ENCODE measurements at places on chromosomes 5 and 9.

GRCh38 chr5:165617491-165617890, 2112.1 kb downstream of the MAT2B start:
- no peak for ATAC-seq

DNA sequence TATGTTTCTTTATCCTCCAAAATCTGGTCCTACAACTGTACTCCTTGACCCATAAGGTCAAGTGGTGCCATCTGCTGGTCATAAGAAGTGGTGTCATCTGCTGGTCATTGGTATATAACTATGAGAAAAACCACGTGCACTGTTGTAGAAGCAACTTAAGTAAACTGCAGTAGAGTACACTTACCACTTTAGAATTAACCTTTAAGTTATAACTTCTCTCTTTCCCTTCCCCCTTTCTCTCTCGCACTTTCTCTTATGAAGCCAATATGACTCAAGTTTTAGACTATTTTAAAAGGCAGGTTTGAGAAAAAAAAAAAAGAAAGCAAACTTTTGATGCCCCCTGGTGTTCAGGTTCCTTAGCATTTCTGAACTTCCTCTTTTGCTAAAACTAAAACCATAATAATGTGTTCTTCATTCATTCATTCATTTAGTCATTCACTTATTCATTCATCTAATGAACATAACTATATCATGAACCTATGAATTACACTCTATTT, 12.8 kb upstream of the MTAP start:
- peak; percentile 95 for ATAC-seq

GRCh38 chr5:38078161-38078560, 180.2 kb upstream of the EGFLAM start:
- no peak for ATAC-seq

DNA sequence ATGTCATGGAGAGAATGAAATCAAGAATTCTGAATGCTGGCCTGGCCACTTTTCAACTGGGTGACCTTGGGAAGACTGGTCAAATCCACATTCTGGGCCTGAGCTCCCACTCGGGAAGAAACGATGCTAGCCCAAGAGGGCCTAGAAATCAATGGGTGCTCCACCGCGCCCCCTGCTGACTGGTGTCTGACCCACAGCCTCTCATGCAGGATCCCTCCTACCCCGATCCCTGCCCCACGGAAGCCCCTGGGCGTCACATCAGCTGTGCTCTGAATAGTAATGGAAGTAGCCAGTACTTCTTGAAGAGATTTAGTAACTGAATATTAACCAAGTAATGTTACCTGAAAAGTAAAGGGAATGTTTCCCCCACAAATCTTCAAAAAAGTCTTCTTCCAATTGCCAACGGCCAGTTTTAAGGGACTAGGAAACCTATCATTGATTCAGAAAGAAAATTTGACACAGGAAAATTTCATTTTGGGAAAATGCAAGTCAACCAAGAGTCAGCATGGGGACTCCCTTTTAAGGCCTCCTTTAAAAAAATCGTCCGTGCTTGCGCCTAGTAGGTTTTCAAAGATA, 43.9 kb downstream of the CRB2 start:
- no peak for ATAC-seq

- no peak for ATAC-seq
These were observed 27.6 kb upstream of the TCF7 start for GRCh38 chr5:134086943-134087305.

GRCh38 chr5:178237431-178238312, 5.1 kb upstream of the PHYKPL start:
- no peak for ATAC-seq

DNA sequence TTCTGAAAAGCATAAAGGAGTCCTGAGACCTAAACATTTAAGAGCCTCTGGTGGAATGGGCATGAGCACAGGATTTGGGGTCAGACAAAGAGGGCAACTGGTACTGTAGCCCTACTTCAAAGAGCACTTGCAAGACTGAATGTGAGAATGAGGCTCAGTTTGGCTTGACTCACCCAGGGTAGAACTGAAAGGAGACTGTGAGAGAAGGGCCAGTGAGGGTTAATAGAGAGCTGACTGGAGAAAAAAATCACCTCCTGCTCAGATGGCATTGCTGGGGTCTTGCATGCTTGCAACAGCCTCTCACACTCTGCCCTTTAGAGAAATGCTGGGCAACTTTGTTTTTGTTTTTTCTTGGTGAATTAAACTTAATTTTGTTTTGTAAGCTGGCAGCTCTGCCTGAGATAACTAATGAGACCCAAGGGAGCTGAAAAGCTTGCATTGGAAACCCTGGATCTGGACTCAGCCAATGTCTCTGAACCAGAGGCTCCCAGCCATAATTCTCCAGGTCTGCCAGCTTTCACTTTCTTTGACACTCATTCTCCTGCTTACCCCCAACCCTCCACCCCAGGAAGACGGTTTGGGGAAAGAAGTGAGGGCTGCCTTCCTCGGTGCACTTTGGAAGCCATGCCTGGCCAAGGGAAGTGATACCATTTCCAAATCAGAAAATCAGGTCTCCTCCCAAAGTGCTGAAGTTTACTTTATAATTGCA, 161.1 kb upstream of the PANK3 start:
- ATAC-seq = no peak

DNA sequence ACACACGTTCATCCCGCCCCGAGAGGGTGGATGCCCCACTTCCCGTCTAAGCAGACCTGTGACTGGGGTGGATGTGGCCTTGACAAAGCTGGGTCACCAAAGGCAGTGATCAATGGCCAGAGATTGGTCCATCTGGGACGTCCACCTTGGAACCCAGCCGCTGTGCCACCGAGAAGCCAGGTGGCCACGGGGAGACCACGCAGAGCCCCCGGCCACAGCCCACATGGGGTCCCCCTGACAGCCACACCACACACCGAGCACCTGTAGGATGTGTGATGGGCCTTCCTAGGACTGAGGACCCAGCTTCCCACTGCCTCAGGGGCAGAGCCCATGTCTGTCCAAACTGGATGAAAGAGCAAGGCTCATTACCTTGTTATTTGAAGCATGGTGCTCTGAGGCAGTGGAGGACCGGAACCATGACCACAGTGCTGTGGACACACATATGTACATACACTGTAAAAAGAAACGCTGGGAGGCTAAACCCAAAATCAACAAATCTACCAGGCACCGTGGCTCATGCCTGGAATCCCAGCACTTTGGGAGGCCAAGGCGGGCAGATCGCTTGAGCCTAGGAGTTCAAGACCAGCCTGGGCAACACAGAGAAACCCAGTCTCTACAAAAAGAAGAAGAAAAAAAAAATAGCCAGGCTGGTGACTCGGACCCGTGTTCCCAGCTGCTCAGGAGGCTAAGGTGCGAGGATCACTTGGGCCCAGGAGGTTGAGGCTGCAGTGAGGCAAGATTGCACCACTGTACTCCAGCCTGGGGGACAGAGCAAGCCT, 50.1 kb downstream of the MRPL36 start:
- ATAC-seq = no peak

DNA sequence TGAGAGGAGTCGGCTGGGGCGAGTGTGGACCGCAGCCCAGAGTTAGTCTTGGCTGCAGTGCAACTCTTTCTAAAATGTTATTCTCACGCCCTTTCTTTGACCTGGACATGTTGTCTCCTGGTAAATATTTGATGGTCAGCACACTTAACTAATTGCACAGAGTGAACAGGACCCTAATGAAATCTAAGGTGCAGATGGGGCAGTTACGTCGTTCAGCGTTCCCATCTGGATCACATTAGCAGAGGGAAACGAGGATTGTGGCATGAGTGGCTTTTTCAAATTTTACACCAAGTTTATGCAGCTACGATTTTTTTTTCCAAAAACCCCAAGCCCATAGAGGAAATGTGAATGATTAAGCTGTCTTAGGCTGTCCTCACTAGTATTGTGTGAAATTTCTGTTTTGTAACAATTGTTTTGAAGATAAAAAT, 483 bp downstream of the C9orf85 start:
- ATAC-seq = no peak

DNA sequence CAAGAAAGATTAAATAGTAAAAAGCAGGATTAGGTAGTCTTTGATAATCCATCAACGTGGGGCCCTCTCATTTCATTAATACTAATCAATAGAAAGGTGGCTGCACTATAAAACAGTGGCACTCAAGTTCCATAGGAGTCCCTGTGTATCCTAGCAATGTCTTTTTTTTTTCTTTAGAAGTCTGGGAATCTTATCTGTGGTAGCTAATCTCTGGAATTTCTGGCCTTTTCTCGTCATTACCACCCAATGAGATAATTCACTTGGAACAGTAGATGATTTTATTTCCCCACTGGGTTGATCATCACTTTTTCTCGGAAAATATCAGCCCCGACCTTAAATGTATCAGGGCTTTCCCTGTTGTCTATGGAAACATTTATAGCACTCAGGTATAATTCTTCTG, 86.8 kb upstream of the CDH6 start:
- no peak for ATAC-seq

DNA sequence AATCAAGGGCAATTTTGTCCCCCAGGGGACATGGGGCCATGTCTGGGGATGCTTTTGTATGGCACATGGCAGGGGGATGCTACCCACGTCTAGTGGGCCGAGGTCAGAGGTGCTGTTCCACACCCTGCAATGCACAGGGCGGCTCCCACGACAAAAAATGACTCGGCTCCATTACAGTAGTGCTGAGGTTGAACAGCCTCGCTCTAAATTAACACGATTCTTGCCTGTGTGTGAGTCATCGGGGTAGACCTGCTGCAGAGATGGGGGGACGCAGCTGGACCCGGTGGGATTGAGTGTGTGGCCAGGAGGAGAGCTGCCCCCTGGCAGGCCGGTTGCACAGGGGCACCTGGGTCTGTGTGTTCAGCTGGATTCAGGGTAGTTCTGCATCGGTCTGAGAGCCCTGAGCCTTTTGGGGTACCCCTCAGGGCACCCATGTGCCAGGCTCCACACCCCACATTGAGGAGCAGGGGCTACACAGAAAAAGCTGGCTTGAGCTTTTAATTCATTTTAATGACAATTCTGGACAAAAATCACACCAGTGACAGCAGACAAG, 20.0 kb upstream of the COL5A1 start:
- ATAC-seq = no peak

DNA sequence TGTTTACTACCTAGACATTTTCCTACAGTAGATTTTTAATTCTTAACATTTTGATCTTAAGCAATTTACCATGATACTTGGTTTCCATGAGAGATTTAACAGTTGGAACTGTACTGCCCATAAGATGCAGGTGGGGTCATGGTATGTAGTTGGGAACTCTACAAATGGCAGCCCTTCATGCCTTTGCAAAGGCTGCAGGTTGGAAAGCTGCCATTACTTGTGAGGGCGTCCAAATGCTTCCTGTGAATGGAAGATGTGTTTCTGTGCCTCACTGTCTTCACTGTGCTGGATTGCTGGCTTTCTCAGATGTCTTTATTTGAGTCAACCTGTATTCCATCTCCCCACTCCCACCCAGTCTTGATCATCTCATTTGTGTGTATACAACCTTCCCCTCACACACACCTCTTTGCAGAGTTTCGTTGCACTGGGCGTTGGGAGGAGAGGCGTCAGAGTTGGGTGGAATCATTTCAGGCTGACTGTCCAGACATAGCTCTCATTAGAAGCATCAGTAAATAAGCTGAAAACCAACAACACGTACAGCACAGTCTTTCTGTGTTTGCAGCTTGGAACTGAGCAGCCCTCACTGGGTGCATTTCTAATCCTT, 14.8 kb upstream of the ABL1 start:
- ATAC-seq = no peak

DNA sequence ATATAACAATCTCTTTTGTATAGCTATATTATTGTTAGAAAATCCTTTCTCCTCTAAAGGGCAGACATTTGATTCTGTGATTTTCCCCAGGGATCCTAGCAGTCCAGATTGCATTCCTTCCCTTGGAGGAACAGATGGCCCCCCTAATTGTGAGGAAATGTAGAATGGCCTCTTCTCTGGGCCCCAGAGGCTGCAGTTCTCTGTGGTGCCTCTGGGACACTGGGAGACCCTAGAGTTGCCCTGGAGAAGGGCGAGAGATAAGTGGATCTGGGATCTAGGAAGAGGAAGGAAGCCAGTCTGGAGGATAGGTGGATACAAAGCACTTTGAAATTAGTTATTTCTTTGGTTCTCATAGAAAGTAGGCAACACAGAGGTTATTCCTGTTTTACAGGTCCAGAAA, 1.9 kb upstream of the HINT2 start:
- no peak for ATAC-seq

DNA sequence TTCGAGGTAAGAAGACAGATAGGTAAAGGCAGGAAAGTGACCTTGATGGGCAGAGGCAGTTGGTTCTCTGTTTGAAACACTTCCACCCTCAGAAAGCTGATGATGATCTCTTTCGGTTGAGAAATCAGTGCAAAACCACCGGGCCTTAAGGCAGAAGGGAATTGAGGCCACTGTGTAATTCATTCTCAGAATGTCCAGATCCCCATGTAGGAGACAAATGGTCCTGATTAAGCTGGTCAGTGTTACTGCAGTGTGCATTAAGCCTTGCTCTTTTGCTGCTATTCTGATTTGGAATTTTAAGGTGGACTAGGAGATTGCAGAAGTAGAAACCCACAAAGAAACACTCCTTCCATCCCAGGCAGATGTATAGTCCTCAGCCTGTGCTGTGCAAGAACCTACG, 255.2 kb downstream of the ARHGAP26 start:
- ATAC-seq = no peak

- no peak for ATAC-seq
These were observed 54.9 kb downstream of the MTX3 start for GRCh38 chr5:79936002-79936645.

DNA sequence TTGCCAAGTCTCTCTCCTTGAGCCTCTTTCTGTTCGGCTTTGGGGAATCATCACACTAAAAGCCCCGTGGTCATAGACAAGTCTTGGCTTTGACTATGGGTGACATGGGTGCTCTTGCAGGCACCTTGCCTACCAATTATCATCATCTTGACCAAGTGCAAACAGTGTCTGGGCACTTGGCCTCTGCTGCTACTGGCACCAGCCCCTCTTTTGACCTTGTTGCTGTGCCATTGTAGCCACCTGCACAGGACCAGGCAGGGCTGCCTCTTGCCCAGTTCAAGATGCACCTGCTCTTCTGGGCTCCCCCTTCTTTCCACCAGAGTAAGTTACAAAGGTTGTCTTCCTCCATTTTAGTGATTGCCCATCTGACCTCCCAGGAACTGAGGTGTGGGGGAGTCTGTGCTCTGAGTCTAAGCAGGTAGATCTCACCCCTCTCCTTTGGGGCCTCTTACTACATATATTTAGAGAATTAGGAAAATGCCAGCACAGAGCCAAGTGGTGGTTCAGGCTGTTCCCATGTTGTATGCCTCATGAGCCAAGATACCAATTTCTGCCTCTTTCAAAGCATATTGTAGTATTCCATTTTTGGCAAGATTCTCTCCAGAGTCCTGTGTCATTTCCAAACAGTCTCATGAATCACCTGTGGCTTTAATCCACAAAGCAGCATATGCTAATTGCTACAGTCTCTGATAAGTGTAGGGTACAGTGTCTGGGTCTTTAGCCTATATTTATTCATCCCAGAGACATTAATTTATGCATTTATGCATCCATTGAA, 142.9 kb upstream of the DAP start:
- ATAC-seq = peak; percentile 25

- no peak for ATAC-seq
These were observed 1230.6 kb upstream of the NUDT12 start for GRCh38 chr5:104793031-104793754.
